NCI-H2081 treated with DMSO at 0.1 percent for 48 hours (cell line): ENCODE measurements at places on chromosomes 2 and 18.

GRCh38 chr2:232842689-232843088 lies 27.4 kb upstream of the SNORC start:
- DNase-seq: no peak

DNA sequence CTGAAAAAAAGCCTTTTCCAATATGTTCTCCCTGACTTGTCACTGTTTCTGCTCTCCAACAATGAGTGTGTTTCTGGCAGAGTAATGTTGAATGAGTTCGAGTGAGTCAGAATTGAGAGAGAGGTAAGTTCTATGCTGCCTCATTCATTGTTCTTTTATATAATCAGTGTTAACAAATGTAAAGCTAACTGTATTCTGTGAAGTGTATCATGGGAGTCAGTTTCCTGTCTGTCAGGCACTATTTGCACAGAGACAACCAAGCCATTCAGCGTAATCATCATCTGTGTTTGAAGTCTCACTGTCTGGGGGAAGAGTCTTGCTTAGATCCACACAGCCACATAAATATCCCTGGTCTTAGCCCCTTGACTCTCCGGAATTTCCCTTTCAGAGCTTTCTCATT lies 22.0 kb upstream of the UPP2 start:
- no peak for DNase-seq

DNA sequence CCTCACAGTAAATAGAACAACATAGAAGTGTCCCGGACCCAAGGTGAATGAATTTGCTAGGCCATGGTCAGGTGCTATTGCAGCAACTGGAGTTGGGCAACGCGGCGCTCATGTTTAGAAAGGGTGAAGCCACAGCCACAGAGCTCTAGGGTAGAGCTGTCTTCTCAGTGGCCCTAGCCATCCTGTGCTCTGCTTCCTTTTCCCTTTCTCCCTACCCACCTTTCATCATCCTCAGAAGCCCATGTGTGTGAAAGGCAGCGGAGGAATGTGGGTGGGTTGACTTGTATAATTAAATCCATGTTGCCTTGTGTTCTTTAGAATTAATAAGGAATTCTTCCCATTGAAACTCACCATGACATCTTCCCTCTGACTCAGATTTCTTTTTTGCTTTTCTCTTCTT lies 336.7 kb downstream of the OSR1 start:
- DNase-seq: no peak

- DNase-seq: no peak
Observed at GRCh38 chr2:54709336-54709809, 14.1 kb upstream of the EML6 start.

GRCh38 chr2:96186562-96186961 lies 22.1 kb downstream of the STARD7 start:
- DNase-seq: no peak

DNA sequence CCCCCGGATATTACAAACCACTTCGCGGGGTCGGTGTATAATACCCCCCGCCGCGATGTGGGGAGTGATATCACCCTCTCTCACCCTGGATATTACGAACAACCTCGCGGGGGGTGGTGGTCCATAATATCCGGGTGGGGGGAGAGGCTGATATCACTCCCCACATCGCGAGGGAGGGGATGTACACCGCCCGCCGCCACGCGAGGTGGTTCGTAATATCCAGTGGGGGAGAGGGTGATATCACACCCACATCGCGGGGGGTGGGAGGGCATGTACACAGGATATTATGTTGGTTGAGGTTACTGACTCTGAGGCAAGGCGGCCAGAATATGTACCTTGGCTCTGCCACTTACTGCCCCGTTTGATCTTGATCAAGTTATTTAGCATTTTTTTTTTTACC lies 14.8 kb upstream of the CWC22 start:
- DNase-seq: no peak

DNA sequence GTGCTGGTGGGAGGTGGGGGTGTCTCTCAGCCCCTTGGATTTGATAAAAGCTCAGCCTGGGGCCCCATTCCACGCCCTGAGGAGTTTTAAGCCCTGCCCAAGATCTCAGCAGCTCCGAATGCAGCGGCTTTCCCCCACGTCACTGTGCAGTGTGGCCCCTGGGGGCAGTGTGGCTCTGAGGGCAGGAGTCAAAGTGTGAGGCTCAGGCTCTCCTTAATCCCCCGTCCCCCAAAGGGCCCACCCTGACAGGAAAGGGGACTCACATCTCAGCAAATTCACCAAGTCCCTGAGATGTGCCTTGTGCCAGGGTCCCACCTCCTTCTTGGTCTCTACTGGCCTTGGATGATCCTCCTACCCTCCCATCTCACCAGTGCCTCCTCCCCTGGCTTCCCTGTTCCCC lies 25.2 kb downstream of the NPPC start:
- no peak for DNase-seq

GRCh38 chr18:55007602-55008001 lies 48.3 kb upstream of the CCDC68 start:
- DNase-seq: no peak

DNA sequence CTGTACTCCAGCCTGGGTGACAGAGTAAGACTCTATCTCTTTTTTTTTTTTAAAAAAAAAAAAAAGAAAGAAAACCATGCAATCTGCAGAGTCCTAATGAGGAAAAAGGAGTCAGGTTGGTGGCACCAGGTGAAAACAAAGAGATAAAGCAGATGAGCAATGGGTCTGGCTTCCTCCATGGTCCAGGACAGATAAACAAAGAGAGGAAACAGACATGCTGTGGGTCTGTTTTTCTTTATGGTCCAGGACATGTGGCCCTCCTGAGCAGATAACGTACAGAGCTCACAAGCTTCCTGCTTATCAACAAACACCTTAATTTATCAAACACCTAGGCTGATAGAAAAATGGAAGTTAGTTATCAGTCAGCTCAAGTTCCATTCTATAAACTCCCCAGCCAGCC lies 24.4 kb upstream of the TUBB6 start:
- DNase-seq: no peak

DNA sequence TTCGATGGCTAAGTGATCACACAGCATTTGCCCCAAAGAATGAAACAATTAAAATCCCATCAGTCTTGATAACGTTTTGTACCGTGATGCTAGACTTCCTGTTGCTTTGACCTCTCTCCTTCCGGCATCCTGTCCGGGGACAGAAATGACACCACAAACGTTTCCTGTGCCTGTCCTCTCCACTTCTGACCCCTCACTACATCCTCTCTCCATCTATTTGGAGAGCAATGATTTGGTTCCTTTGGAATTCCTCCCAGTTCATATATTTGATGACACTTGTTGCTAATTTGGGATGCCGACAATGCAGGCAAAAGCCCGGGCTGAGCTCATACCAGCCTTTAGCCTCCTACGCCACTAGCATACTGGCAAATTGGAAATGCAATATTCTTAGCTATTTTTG lies 151.2 kb upstream of the CCDC68 start:
- DNase-seq: no peak

GRCh38 chr2:70553334-70553583 lies 367 bp downstream of the TGFA start:
- no peak for DNase-seq

DNA sequence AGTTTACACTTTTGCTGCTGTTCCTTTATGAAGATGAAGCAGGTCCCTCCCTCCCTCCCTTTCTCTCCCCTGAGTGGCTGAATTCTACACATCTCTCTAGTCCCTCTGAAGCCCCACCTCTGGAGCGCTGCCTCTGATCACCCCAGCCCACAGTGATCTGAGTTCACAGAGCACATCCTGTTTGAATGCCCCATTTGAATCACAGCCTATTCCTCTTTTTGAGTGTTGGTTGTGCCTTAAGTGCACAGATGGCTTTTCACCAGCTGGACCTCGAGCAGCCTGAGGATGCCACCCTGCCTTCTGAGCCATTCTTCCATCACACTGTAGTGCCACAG lies 87.1 kb downstream of the ITGB1BP1 start:
- peak; percentile 50 for DNase-seq

GRCh38 chr2:236831698-236832097 lies 254.0 kb upstream of the COPS8 start:
- no peak for DNase-seq

- DNase-seq: no peak
Observed at GRCh38 chr18:75109819-75110218, 99.1 kb downstream of the PTGR3 start.

DNA sequence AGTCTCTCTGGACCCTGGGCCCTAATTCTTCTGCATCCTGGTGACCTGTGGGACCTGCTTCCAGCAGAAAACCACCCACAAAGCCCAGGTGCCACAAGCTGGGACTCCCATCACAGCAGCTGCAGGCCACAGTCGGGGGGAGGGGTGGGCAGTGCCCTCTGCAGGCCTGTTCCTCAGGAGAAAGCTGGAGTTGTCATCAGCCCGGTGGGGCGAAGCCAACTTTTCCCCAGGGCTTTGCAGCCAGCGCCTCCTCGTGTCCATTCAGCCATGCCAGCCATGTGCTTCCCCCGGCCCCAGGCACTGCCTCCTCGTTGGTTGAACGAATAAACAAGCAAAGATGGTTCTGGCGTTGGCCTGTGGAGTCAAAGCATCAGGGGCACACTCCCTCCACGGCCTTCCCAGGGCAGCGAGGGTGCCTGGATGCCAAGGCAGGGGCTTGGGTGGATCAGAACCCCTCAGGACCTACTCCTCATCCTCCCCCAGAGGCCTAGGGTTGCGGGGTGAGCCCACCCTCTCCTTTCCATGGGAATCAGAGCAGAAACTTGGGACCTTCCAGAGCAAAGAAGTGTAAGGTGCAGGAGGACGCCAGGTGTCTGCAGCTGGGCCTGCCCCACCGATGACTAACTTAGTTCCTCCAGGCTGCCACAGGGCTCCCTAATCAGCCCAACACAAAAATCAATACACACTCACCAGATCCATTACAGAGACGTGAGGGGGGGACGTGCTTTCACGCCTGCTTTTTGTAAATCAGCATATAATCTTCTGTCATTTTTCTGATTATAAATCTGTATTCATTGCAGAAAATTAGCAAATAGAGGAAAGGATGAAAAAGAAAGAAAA lies 75.7 kb upstream of the RAB6C start:
- no peak for DNase-seq

GRCh38 chr18:60163622-60164021 lies 209.0 kb downstream of the MC4R start:
- DNase-seq: no peak

DNA sequence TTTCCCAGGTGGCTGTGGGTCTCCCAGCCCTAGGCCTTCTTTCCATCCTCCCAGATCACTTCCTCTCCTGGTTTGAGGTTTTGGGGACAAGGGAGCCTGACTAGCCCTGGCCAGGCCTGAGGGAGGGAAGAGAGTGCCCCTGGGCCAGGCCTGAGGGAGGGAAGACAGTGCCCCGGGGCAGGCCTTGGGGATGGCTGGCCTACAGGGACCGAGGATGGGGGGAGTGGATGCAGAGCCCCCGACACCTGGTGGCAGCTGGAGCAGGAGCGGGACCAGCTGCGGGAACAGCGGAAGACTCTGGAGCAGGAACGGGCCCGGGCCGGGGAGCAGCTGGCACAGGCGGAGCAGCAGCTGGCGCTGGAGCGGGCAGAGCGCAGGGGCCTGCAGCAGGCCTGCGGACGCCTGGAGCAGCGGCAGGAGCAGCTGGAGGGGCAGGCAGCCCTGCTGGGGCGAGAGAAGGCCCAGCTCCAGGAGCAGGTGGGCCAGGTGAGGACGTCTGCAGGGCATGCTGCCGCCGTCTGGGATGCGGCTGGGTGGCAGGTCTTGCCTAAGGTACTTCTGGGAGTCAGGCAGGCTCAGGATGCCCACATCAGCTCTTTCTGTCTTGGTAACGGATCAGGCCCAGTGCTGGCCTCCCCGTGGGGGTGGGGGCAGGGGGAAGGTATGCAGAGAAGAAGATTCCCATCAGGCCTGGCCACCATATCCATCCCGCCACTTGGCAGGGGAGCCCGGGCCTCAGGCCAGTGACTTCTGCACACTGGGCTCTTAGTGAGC lies 29.2 kb downstream of the CROCC2 start:
- no peak for DNase-seq

DNA sequence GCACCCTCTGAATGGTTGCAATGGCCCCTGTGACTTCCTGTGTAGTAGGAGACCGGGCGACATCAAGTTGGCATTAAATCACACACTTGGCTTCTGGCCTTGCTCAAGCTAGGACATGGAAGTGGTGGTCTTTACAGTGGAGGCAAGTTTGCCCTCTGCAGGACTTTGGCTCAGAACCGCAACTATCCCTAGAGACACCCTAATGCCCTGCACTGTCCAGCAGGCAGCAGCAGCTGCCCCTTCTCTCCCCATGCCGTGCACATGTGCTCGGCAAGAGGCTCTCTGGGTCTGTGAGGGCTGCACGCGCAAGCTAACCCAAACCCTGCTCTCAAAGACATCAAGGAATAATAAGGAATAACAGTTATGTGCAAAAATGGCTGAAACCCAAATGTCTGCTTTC lies 106.5 kb downstream of the COL6A3 start:
- no peak for DNase-seq

DNA sequence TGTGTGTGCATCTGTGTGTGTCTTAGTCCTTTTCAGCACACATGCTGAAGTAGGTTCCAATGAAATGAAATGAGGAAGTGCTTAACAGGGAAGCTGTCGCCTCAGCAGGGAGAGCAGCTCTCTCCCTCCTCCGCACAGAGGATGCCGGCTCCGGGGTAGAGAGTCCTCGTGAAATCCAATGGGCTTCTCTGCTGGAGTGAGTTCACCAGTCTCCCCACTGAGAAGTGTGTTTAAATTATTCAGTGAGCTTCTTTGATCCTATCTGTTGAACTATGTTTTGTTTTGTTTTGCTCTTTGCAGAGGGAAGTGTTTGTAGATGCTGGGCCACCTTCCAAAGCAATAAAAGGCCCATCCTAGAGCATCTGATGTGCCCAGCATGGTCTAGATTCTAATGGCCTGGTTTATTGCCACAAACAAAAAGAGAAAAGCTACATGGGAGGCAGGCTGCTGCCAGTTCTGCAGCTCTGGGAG lies 6.7 kb downstream of the PPP1R7 start:
- peak; percentile 56 for DNase-seq

- no peak for DNase-seq
Observed at GRCh38 chr2:101401326-101401665, 14.0 kb upstream of the CREG2 start.

DNA sequence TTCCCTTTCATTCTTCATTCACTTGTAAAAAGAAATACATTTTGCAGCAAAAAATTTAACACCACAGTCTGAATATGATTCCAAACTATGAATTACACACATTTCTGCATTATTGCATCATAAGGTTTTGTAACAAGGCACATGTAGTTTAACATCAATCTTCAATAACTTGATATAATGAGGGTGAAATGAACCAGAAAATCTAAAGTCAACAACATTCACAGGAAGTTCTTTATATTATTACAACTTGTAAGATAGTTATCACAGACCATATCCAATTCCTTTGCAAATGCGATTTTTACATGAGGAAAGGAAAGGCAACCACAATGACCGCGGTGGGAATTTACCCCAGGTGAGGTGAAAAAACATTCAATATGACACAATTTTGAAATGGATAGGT lies 213.3 kb downstream of the NAPG start:
- DNase-seq: peak; percentile 9

GRCh38 chr2:155975734-155976133 lies 356.8 kb downstream of the NR4A2 start:
- DNase-seq: no peak

- DNase-seq: no peak
Observed at GRCh38 chr2:38079116-38080052, 3.4 kb upstream of the CYP1B1 start.
